ENCODE measurements at places on chromosomes 7 and 10.

GRCh38 chr7:57443567-57443966, 6.4 kb upstream of the ZNF716 start:
- DNase-seq, result no peak

DNA sequence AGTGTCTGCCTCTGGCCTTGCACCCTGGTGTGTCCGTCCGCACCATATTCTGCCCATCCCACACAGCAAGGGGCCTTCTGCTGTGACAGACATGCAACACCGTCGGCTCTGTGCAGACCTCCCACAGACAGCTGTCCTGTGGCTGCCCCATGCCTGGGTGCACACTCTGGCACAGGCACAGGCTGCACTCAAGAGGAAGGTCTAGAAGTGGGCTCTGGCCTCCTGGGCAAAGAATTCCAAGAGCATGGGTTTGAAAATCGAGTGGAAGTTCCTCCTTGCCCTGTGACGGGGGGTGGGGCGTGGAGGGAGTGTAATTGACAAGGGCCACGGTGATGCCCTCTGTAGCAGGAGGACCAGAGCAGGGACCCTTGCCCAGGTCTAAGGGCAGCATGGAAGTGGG, 4.3 kb upstream of the LOXL4 start:
- no peak for DNase-seq

- DNase-seq, result no peak
These were observed 126.6 kb downstream of the CUX1 start for GRCh38 chr7:101943889-101944600.

GRCh38 chr7:89503281-89503680, 651.0 kb upstream of the STEAP1 start:
- DNase-seq, result no peak

DNA sequence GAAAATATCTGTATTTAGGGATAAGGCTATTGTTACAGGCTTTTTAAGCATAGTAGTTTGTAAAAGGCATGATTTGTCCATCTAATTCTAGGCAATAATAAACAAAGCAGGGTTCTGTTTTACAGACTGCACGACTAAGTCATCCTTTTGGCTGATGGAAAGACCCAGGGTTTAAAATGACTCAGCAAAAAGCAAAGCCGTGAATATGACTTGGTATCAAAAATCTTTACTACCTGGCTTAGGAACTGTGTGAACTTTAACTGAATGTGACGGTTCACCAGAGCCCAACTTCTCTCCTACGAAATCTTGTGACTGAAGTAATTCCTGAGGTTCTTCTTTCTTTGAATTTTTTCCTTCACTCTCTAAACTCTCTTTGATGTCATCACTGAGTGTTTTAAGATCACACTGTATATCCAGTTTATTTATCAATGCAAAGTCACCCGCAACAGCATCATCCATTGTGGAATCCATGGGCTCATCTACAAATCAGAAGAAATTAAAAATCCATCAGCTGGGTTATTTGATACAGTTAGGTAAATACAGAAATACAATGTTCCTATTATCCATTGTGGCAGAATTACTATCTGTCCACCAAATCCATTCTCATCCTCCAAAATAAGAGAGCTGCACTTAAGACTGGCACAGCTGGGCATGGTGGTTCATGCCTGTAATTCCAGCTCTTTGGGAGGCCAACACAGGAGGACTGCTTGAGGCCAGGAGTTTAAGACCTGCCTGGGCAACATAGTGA, 17.0 kb downstream of the ATE1 start:
- DNase-seq, result peak; percentile 81

- DNase-seq, result no peak
These were observed 5.1 kb downstream of the ITPRIP start for GRCh38 chr10:104333032-104333727.

- DNase-seq, result no peak
These were observed 402.0 kb downstream of the RPS24 start for GRCh38 chr10:78435484-78436221.

- no peak for DNase-seq
These were observed 196.3 kb downstream of the DNAJC1 start for GRCh38 chr10:21807180-21807579.

GRCh38 chr10:77686096-77686495, 48.5 kb upstream of the KCNMA1 start:
- no peak for DNase-seq

- no peak for DNase-seq
These were observed 49.7 kb upstream of the WNT16 start for GRCh38 chr7:121279060-121279620.
